Fibroblast of lung (primary cell): ENCODE measurements at places on chromosomes 6 and 20. TPM values are rescaled to one million over a fixed set of nuclear protein-coding genes. Genes with fewer than 3 reads are reported as not detected.

GRCh38 chr20:595330-596308 lies 14.5 kb downstream of the TCF15 start:
- H3K27ac ChIP-seq: no peak overlapping the region
- H3K36me3 ChIP-seq: no peaks in the 10 kb centered on the region
- H3K4me1 ChIP-seq: no peaks in the 10 kb centered on the region
- no peak overlapping the region for H3K4me3 ChIP-seq
- DNase-seq: no peak

- no peak overlapping the region for H3K27ac ChIP-seq
- H3K4me1 ChIP-seq: peaks cover 14% of the 10 kb centered on the region
- no peak overlapping the region for H3K4me3 ChIP-seq
- no peaks in the 10 kb centered on the region for H3K27me3 ChIP-seq
Measured at GRCh38 chr6:154297721-154298120, 58.9 kb downstream of the IPCEF1 start.

C6orf141 gene
- total RNA-seq: 0.33 and 0.77 TPM in 2 replicates

DNA sequence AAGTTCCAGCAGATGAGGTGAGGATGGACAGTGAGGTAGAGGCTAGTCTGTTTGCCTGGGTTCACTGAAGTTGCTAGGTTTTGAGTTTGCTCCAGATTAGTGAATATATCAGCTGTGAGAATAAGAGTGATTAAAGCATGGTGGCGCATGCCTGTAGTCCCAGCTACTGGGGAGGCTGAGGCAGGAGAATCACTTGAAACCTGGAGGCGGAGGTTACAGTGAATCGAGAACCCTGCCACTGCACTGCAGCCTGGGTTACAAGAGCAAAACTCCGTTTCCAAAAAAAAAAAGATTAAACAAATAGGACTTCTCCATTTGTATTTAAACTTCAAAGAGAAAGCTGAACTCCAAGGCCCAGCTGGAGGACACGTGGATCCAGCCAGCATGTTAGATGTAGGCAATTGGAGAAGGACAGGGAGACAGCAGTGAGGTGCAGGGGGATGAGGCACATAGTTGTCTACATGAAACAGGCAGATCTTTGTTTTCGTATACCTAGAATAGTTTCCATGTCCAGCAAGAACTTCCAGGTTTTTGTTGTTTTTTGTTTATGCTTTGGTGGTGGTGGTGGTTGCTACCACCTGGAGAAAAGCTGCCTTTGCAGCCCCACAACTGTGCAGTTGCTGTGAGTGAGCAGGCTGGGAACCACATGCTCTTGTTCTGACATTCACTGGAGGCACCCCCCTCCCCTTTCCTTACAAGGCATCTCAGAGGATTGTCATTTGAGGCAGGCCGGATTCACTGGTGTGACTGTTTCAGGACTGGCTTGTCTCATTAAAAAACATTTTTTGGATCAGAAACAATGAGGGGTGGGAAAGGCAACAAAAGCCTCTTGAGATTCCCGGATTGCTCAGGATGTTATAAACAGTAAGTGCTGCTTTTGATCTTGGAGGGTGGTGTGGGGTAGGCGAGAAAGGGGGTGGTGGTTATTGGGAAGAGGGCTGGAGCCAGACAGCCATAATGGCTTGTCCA lies 72.3 kb downstream of the JARID2 start:
- H3K36me3 ChIP-seq: no peaks in the 10 kb centered on the region
- DNase-seq: no peak
- no peak overlapping the region for H3K27ac ChIP-seq

DNA sequence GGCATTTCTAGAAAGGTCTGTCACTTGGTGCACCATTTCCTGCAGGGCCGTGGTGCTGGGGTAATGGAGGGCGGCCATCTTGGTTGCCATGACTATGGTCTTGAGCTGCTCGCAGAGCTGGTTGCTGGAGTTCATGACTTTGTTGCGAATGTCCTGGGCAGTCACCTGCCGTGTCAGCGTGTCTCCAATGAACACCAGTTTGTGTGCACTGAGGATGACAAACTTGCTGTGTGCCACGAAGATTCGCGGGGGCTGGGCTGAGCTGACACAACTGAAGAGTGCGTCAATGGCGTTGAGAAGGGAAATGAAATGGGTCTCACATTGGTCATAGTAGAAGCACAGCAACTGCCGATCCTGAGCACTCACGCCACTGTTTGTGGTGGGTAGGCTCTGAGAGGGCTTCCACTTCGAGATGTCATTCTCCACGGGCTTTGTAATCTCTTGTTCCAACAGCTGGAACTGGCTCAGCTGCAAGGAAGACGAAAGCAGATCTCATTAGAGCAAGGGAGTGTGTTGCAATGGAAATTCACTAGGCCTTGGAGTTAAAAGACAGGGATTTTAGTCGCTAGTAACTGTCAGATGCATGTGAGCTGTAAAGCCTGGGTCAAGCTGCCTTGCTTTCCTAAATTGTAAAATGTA lies 47.1 kb downstream of the NEDD9 start:
- DNase-seq: no peak
- H3K27me3 ChIP-seq: no peaks in the 10 kb centered on the region
- no peak overlapping the region for H3K4me3 ChIP-seq
- no peaks in the 10 kb centered on the region for H3K4me1 ChIP-seq
- peaks cover 12% of the 10 kb centered on the region for H3K36me3 ChIP-seq
- H3K27ac ChIP-seq: no peak overlapping the region

DNA sequence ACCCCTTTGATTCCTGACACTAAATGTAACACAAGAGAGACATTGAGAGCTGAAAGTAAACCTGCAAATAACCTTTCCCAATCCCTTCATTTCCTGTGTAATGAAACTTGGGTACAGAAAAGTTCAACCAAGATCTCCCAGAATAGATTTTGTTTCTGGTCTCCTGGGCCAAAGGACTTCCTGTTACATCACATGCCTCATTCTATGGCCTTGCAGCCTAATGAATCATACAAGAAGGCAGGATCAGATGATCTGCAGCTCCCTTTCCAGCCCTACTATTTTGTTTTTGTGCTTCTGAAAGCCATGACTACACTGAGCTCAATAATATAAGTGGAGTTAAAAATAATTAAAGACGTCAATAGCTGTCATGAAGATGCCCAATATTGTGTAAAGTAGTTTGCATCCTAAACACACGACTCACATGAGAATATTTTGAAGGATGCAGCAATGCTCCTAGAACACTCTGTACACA lies 73.4 kb upstream of the NOX3 start:
- peaks cover 3% of the 10 kb centered on the region for H3K4me1 ChIP-seq
- no peaks in the 10 kb centered on the region for H3K27me3 ChIP-seq
- no peaks in the 10 kb centered on the region for H3K36me3 ChIP-seq
- no peak overlapping the region for H3K4me3 ChIP-seq

E2F1 gene
- 0.51 and 2.1 TPM in 2 replicates for total RNA-seq

DNA sequence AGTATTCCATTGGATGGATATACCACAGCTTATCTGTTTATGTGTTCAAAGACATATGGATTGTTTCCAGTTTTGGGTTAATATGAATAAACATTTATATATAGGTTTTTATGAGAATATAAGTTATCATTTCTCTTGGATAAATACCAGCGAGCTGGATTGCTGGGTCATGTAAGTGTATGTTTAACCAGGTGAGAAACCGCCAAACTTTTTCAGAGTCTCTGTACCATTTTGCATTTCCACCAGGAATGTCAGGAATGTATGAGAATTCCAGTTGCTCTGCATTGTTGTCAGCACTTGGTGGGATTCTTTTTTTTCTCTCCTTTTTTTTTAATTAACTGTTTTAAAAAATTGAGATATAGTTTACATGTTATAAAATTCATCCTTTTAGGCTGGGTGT lies 52.1 kb downstream of the PHF20 start:
- no peaks in the 10 kb centered on the region for H3K27me3 ChIP-seq
- no peak overlapping the region for H3K4me3 ChIP-seq
- H3K36me3 ChIP-seq: no peaks in the 10 kb centered on the region
- H3K4me1 ChIP-seq: peaks cover 16% of the 10 kb centered on the region
- DNase-seq: peak; percentile 41
- no peak overlapping the region for H3K27ac ChIP-seq

SPEF1 gene
- under 0.01 and 0.17 TPM in 2 replicates for total RNA-seq

OR2H2 gene
- total RNA-seq: not detected in 2 replicates

HDGFL1 gene
- not detected in 2 replicates for total RNA-seq

- no peaks in the 10 kb centered on the region for H3K36me3 ChIP-seq
- no peak for DNase-seq
- H3K27ac ChIP-seq: no peak overlapping the region
- H3K4me3 ChIP-seq: no peak overlapping the region
- no peaks in the 10 kb centered on the region for H3K27me3 ChIP-seq
Measured at GRCh38 chr6:14759976-14760672, 485.7 kb upstream of the JARID2 start.

DNA sequence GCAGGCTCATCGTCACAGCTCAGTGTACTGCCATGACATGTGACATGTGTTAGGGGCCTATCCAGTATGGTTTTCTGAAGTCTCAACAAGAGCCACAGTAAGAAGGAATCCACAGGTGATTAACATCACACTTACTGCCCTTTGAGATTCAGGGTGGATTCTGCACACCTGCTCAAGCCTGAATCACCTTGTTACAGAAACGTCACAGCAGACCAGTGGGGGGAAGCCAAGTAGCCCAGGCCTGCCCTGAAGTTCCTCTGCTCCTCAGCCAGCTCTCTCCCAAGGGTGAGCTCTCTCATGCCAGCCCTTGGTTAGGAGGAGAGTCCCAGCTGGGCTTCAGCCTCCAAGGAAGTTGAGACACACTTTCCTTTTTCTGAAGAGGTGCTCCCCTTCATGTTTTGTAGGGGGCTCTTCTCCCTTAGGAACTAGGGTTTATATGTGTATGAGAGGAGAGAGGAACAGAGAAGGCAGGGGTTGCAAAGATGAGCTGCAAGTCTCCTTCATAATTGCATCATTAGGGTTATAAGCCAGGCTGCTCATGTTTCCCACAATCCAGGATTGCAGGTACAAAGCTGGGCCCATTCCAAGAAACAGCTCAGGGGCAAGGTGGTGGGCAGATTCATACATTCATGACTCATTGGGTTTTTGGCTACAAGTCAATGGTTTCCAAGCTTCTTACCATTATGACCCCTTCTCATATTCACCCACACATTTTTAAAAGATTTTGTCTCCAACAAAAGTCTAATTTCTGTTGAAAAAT lies 11.6 kb downstream of the GSS start:
- H3K4me1 ChIP-seq: peaks cover 2% of the 10 kb centered on the region
- peaks cover 12% of the 10 kb centered on the region for H3K36me3 ChIP-seq
- no peaks in the 10 kb centered on the region for H3K27me3 ChIP-seq
- DNase-seq: peak; percentile 50
- no peak overlapping the region for H3K4me3 ChIP-seq

- no peak overlapping the region for H3K4me3 ChIP-seq
- H3K36me3 ChIP-seq: no peaks in the 10 kb centered on the region
- peaks cover 3% of the 10 kb centered on the region for H3K27me3 ChIP-seq
- peak; percentile 47 for DNase-seq
- no peaks in the 10 kb centered on the region for H3K4me1 ChIP-seq
- no peak overlapping the region for H3K27ac ChIP-seq
Measured at GRCh38 chr6:109503327-109504224, 20.6 kb upstream of the ZBTB24 start.

PPP2R5D gene
- 20.0 and 27.1 TPM in 2 replicates for total RNA-seq

ADGB gene
- not detected in 2 replicates for total RNA-seq

SDC4 gene
- 142 and 175 TPM in 2 replicates for total RNA-seq

- no peak overlapping the region for H3K4me3 ChIP-seq
- H3K27ac ChIP-seq: no peak overlapping the region
- DNase-seq: no peak
- H3K36me3 ChIP-seq: no peaks in the 10 kb centered on the region
- H3K4me1 ChIP-seq: no peaks in the 10 kb centered on the region
- no peaks in the 10 kb centered on the region for H3K27me3 ChIP-seq
Measured at GRCh38 chr6:107337191-107337741, 122.1 kb downstream of the PDSS2 start.

HLA-DQA1 gene
- 0.26 TPM in 1 of 2 replicates, not detected in the other for total RNA-seq

DNA sequence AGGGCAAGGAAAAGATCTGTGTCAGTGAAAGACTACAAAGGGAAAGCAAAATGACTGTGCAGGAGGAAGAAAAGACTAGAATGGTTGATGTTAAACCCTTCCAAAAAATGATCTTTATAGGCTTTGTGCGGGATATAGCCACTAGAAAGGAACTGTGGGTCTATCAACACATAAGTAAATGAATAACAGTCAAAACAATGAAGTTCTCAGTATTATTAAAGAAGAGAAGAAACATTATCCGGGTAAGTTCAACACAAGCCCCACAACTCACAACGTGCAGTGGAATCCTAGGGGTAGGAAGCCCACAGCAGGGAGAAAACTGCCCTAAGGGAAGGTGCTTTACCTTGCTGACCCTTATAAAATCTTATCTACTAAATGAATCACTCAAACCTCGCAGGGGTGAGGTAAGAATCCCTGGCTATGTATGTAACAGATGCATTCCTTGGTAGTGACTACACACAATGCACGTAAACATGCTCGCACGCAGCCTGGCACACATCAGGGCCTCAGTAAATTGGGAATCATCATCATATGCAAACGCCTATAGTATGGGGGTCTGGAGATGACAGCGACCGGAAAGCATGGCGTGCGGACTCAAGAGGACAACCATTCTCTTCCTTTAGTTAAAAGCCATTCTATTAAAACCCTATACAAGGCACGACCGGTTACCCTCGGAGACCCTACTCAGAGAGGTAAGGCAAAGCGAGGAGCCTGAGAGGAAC lies 11.3 kb downstream of the TFAP2A start:
- H3K27me3 ChIP-seq: peaks cover 12% of the 10 kb centered on the region
- H3K27ac ChIP-seq: peak overlapping the region; percentile 19
- DNase-seq: peak; percentile 36

NOTCH4 gene
- total RNA-seq: 0.77 and 0.99 TPM in 2 replicates

SLC13A3 gene
- 4.1 and 5.6 TPM in 2 replicates for total RNA-seq

DNA sequence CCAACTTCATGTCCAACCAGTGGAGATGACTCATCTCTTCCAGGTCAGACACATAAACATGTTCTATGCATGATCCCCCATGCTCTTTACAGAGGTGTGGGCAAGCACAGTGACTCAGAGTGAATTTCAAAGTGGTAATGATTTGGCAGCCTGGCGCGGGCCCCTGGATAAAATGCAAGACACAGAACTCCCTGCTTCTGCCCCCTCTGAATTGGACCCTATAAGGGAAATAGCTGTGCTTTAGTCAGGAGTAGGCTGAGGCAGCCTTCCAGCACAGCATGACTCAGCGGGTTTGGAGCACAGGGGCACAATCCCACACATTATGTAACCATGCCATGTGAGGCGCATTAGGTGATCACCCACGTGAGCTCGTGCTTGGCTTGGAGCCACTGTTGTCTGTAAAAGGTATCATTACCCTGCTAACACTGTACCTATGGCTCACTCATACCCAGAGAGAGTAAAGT lies 127.4 kb downstream of the C6orf118 start:
- no peak overlapping the region for H3K4me3 ChIP-seq
- DNase-seq: no peak
- no peak overlapping the region for H3K27ac ChIP-seq
- no peaks in the 10 kb centered on the region for H3K27me3 ChIP-seq
- H3K4me1 ChIP-seq: no peaks in the 10 kb centered on the region
- H3K36me3 ChIP-seq: no peaks in the 10 kb centered on the region

FOXC1 gene
- total RNA-seq: 0.66 and 0.77 TPM in 2 replicates

GRCh38 chr20:57794600-57795341 lies 85.0 kb upstream of the PMEPA1 start:
- no peak overlapping the region for H3K4me3 ChIP-seq
- no peaks in the 10 kb centered on the region for H3K36me3 ChIP-seq
- DNase-seq: peak; percentile 76
- H3K4me1 ChIP-seq: no peaks in the 10 kb centered on the region
- H3K27me3 ChIP-seq: no peaks in the 10 kb centered on the region
- H3K27ac ChIP-seq: no peak overlapping the region
